ENCODE measurements at places on chromosomes 11 and 22.

GRCh38 chr11:1600626-1601025, 2.5 kb upstream of the KRTAP5-2 start:
- no peak for DNase-seq

DNA sequence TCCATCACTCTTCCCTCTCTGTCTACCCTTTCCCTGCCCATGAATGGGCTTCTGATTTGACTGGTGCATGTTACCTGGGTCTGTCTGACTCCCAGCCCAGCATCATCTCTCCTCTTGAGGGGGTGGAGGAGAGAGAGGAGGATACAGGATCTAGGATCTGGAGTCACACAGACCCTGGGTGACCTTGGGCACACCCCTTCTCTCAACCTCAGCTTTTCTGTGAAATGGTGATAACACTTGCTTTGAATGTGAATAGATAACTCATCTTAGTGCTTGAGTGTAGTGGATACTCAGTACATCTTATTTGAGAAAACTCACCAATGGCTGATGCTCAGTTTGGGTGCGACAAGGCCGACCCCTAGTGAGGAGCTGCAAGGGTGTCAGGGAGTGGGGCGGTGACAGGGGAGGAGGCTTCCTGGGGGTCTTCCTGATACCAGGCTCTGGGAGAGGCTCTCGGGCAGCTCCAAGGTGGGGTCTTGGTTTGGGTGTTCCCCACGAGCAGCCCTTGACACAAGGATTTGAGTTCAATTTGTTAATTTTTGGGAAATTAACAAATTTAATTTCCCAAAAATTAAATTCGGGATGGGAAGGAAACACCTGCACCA, 9.0 kb downstream of the INCENP start:
- DNase-seq, result no peak

DNA sequence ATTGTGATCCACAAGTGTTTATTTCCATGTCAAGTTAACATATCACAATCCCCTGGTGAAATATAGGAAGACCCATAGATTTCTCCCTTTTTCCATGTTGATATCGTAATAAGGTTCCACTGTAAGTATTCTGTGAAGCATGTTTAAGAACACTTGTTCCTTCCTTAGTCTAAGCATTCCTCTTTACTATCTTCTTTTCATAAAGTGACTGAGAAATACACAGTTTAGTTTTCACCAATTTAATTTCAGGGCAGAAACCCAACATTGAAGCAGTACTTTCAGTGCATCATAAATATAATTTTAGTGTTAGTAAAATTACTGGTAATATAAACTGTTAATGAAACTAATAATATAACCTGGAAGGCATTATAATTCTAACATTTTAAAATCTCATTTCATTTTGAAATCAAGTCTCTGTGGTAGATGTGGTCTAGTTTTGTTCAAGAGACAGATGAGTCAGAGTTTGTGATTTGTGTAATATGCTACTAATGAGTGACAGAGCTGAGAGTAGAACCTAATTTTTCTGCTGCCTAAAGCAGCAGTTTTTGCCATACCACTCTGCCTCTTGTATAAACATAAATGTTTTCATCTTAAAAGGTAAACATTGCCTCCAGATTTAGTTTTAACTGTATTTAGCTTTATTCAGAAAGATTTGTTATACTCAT, 79.4 kb downstream of the ATM start:
- no peak for DNase-seq

DNA sequence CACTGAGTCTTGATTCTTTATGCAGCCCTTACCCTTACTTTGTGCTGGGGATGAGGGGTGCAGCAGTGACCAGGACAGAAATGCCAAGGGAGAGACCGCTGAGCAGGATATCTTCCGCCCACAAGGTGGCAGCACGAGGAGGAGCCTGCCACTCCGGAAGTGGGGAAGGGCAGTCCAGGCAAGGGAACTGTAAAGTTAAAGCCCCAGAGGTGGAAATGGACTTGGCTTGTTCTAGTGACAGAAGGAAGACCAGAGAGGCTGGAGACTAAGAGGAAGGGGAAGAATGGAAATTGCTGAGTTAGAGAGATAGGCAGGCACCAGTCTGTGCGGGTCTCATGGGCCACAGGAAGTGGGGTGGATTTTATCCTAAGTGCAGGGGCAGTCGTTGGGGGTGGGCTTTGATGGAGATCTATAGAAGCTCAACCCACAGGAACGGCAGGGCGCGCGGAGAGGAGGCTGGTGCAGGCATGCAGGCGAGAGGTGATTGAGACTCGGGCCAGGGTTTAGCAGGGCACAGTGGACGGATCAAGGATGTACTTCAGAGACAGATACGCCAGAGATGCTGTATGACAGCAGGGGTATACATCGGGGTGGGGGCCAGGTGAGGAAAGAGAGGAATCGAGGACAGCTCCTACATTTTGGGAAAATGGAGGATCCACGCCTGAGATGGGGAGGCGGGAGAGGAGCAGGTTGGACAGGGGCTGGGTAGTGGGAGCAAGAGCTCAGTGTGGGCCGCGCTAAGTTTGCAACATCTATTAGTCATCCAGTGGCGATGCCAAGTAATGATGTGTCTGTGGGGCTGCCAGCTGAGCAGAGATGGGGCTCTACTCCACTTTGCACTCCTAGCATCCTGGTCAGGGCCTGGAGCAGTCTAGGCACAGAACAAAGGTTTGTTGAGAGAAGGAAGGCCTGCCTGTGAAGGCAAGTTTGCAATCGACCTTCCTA, 3.3 kb upstream of the GRK2 start:
- DNase-seq, result peak; percentile 86

- DNase-seq, result no peak
These were observed 194.8 kb downstream of the MIAT start for GRCh38 chr22:26852176-26852575.

DNA sequence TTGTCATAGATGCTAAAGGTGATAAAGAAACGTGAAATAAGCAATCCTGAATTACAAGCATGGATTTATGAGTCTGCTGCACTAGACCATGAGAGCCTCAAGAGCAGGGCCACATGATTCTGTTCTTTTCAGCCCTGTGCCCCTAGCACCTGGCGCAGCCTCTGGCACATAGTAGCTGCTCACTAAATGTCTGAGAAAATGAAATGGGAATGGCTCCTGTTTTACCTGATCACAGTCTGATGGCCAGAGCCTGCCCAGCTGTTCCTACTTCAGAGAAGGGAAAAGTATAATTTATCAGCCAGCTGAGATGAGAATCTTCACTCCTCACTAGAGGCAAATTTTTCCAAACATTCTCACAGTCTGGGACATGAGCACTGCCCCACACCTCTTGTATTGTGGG, 10.7 kb upstream of the PKNOX2 start:
- no peak for DNase-seq

GRCh38 chr22:39169797-39170466, 17.5 kb upstream of the CBX7 start:
- no peak for DNase-seq

GRCh38 chr11:120511820-120512738, 531 bp downstream of the GRIK4 start:
- no peak for DNase-seq

DNA sequence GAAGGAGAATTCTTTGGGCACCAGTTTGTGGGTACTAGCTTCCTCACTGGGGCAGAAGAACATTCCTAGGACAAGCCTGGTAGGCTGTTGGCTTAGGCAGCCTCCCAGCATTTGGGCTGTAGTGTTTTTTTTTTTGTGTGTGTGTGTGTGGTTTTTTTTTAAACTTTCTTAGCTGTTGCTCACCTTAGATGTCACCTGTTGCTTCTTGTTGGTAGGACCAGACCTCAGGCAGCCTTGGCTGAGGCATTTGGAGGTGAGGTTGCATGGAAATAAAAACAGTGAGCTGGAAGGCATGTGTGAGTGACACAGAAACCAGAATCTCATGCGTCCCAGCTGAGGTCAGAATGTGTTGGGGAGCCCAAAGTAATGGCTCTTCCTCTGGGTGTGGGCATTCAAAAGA, 21.3 kb downstream of the AMPD3 start:
- DNase-seq, result no peak

GRCh38 chr11:20363149-20363499, 390 bp upstream of the HTATIP2 start:
- no peak for DNase-seq

DNA sequence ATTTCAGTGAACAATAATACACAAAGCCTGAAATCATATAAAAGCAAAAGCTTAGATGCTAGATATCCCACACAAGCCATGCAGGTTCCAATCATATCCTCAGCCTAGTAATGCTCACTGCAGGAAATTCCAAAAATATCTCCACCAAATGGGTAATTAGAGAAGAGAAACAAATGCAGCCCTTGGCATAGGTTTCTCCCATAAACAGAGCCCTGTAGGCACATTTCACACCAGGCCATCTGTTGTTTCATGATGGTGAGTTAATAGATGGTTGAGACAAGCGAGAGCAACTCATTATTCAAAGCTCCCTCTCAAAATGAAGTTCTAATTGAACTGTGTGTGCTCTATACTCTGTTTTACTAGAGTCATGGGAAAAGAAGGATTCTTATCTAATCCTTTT, 154.6 kb upstream of the TRPC6 start:
- no peak for DNase-seq

GRCh38 chr22:17772958-17773605, 1.2 kb downstream of the BID start:
- peak; percentile 76 for DNase-seq

DNA sequence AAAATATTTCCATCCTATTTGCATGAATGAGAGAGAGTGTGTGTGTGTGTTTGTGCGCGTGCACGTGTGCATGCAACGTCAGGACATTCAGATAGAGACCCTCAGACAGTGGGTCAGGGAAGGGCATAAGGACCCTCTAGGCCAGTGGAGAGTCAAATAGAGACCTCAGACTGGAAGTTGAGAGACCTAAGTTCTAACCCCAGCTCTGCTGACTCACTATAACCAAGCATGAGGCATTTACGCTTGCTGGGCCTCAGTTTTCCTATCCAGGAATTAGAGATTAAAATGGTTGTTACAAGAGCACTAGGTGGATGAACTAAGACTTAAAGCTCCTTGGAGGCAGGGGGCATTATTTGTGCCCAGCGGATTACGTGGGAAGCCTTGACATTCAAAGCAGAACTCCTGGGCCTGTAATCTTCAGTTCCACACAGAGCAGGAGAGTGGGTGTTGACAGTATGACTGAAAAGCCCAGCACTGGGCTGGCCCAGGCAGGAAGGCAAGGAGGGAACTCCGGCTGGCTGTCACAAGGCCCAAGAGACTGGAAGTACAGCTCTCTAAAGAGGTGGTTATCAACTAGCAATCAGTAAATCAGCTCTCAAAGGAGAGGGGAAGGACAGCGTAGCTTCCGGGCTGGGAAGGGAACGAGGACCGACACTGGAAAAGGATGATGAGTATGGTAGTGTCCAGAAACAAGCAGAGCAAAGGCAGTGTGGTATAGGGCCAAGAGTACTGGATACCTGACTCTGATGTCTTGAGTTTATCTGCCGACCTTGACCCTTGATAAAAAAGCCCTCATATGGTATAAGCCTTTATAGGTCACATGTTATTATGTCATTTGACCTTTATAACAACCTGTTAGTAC, 9.2 kb downstream of the RHOG start:
- peak; percentile 88 for DNase-seq

- no peak for DNase-seq
These were observed 312.2 kb upstream of the C11orf87 start for GRCh38 chr11:109109571-109110315.

- DNase-seq, result no peak
These were observed 3.8 kb upstream of the CREB3L1 start for GRCh38 chr11:46273511-46274205.
